ENCODE measurements at places on chromosomes 12 and 14. TPM values are rescaled to one million over a fixed set of nuclear protein-coding genes. Genes with fewer than 3 reads are reported as not detected.

GSC gene
- 0.38 TPM for total RNA-seq

EID3 gene
- 1.3 TPM for total RNA-seq

COCH gene
- 2.2 TPM for total RNA-seq

ITGB7 gene
- total RNA-seq: 1.5 TPM

MMAB gene
- total RNA-seq: 16.5 TPM

OR6C1 gene
- not detected for total RNA-seq

NR4A1 gene
- 26.3 TPM for total RNA-seq

WNT5B gene
- total RNA-seq: 2.8 TPM

GPR65 gene
- total RNA-seq: 1.2 TPM

DNA sequence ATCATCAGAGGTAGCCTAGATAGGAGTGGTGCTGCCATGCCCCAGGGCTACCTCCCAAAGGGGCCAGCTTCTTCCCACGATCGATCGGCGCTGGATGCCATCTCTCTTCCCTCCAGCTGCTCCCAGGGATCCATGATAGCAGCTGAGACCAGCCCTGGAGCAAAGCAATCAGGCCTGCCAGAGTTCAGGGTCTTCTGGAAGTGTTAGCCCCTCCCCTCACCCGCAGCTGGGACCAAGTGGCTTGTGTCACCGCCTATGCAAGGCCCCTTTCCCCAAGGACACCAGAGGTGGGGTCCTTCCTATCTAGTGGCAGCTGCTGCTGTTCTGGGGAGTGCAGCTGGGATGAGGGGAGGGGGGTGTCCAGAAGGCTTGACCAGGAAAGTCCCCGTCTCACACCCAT, 87.0 kb downstream of the IRF2BPL start:
- H3K27me3 ChIP-seq: no peaks in the 10 kb centered on the region
- no peaks in the 10 kb centered on the region for H3K36me3 ChIP-seq
- DNase-seq: no peak
- no peak overlapping the region for H3K27ac ChIP-seq

- H3K27me3 ChIP-seq: peaks cover 11% of the 10 kb centered on the region
- no peaks in the 10 kb centered on the region for H3K36me3 ChIP-seq
- H3K4me3 ChIP-seq: no peak overlapping the region
- no peak for DNase-seq
Observed at GRCh38 chr14:60495946-60496345, 10.1 kb upstream of the C14orf39 start.

GRCh38 chr12:56724701-56724971, 463 bp downstream of the NACA start:
- H3K4me3 ChIP-seq: peak overlapping the region; percentile 77
- no peak for DNase-seq
- peaks cover 2% of the 10 kb centered on the region for H3K36me3 ChIP-seq
- H3K4me1 ChIP-seq: peaks cover 31% of the 10 kb centered on the region

DNA sequence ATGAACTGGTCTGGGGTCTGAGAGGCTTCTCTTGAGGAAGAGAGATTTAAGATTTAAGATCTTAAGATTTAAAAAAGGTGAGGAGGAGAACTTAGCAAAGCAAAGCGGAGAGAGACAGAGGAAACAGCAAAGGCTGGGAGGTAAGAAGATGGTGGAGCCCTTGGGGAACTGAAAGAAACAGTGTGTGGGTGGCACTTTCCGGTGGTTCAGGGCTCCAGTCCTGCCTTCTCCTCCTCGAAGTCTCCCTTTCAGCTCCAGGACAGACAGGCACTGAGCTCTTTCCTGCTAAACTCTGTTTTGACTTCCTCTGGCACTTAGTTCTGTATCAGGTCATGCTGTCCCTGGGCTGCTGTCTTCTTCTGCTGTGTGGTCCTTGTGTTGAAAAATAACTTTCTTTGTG, 298.7 kb upstream of the SRRM4 start:
- no peaks in the 10 kb centered on the region for H3K4me1 ChIP-seq
- H3K27ac ChIP-seq: no peak overlapping the region
- no peak overlapping the region for H3K4me3 ChIP-seq
- no peaks in the 10 kb centered on the region for H3K36me3 ChIP-seq
- H3K27me3 ChIP-seq: no peaks in the 10 kb centered on the region

DNA sequence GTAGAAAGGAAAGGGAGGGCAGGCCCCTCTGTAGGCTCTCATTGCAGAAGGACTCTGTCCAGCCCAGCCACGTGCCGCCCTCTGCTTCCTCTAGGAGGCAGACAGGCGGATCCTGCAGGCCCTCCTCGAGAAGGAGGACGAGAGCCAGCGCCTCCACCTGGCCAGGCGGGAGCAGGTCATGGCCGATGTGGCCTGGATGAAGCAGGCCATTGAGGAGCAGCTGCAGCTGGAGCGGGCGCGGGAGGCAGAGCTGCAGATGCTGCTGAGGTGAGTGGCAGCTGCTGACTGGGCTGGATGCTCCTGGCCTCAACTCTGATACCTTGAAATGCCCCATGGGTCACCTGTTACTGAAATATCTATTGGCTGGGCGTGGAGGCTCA, 10.9 kb downstream of the TCHP start:
- no peak overlapping the region for H3K4me3 ChIP-seq
- H3K4me1 ChIP-seq: peaks cover 4% of the 10 kb centered on the region
- H3K36me3 ChIP-seq: peaks cover 9% of the 10 kb centered on the region
- DNase-seq: peak; percentile 34

DNA sequence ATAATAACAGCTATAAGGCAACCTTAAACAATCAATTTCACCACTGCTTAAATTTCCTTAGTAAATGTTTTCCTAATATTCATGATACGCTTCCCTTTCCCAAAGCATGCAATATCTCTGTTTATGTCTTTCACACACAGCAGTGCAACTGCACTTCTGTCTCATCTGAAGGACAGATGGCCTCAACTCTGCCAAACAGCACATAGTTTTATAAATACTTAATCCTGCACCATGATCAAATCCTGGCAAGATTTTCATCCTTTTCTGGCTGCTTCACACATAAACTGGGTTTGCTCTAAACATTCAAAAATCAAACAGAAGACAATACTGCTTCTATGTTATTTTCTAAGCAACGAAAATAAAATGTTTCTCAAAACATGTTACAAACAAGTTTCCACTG, 266.3 kb downstream of the ITPR2 start:
- DNase-seq: no peak
- H3K27me3 ChIP-seq: no peaks in the 10 kb centered on the region
- H3K4me1 ChIP-seq: no peaks in the 10 kb centered on the region
- no peak overlapping the region for H3K27ac ChIP-seq
- no peaks in the 10 kb centered on the region for H3K36me3 ChIP-seq

DNA sequence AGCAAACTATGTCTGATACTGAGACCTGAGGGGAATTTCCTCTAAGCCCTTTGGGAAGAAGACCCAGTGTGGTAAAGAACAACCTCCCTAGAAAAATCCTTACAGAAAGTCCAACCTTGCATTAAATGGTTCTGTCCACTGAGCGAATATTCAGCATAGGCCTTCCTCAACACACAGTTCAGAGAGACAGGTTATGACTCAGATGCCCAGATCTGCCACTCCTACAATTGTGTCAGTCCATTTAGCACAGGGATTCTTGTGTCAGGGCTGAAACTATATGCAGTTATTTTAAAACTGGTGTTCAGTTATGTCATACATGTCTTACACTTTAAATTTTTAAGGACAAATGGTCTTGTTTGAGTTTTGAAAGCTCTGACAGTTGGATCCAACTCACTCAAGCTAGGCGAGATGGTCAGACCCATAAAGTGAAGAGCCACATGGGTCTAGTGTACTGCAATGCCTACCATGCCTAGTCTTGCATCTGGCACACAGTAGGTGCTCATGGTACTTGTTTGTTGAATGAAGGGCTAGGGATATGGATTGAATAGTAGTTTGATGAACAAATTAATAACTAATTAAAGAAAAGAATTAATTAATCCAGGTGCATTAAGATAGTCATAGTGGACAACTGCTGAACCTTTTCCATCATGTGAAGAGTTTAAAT, 207.5 kb upstream of the PWP1 start:
- no peak for DNase-seq
- H3K36me3 ChIP-seq: no peaks in the 10 kb centered on the region
- H3K4me1 ChIP-seq: no peaks in the 10 kb centered on the region

- no peak overlapping the region for H3K27ac ChIP-seq
- no peak for DNase-seq
- H3K36me3 ChIP-seq: no peaks in the 10 kb centered on the region
- no peaks in the 10 kb centered on the region for H3K4me1 ChIP-seq
- no peaks in the 10 kb centered on the region for H3K27me3 ChIP-seq
Observed at GRCh38 chr12:131026754-131027153, 73.0 kb downstream of the ADGRD1 start.

GRCh38 chr14:53360829-53361228, 207.7 kb upstream of the DDHD1 start:
- H3K27ac ChIP-seq: no peak overlapping the region
- no peaks in the 10 kb centered on the region for H3K4me1 ChIP-seq
- H3K27me3 ChIP-seq: no peaks in the 10 kb centered on the region
- H3K4me3 ChIP-seq: no peak overlapping the region
- DNase-seq: no peak

- no peak overlapping the region for H3K4me3 ChIP-seq
- H3K36me3 ChIP-seq: no peaks in the 10 kb centered on the region
- no peak for DNase-seq
- no peaks in the 10 kb centered on the region for H3K27me3 ChIP-seq
Observed at GRCh38 chr12:40439771-40440492, 215.1 kb downstream of the LRRK2 start.

DNA sequence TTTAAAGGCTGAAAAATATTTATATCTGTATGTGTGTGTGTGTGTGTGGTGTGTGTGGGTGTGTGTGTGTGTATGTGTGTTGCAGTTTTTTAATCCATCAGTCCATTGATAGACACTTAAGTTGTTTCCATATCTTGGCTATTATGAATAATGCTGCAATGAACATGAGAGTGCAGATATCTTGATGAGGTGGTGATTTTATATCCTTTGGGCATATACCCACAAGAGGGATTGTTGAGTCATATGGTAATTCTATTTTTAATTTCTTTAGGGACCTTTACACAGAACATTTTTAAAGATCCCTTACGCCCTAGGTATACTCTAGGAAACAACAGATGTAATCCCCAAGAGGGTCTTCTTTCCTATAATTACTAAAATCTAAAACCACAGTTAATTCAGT, 154.5 kb upstream of the CLEC14A start:
- H3K4me3 ChIP-seq: no peak overlapping the region
- no peak for DNase-seq
- no peaks in the 10 kb centered on the region for H3K27me3 ChIP-seq
- no peaks in the 10 kb centered on the region for H3K36me3 ChIP-seq

- no peak overlapping the region for H3K27ac ChIP-seq
- H3K27me3 ChIP-seq: no peaks in the 10 kb centered on the region
- H3K36me3 ChIP-seq: no peaks in the 10 kb centered on the region
- peak; percentile 32 for DNase-seq
- H3K4me1 ChIP-seq: no peaks in the 10 kb centered on the region
Observed at GRCh38 chr14:61381553-61381952, 60.2 kb downstream of the PRKCH start.

DNA sequence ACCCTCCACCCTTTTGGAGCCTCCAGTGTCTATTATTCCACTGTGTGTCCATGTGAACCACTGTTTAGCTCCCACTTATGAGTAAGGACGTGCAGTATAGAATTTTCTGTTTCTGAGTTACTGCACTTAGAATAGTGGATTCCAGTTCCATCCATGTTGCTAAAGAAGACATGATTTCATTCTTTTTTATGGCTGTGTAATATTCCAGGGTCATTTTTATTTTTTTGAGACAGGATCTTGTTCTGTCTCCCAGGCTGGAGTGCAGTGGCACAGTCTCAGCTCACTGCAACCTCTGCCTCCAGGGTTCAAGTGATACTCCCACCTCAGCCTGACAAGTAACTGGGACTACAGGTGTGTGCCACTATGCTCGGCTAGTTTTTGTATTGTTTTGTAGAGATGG, 31.6 kb downstream of the EML1 start:
- H3K4me3 ChIP-seq: no peak overlapping the region
- H3K36me3 ChIP-seq: no peaks in the 10 kb centered on the region
- no peak for DNase-seq
- H3K27me3 ChIP-seq: no peaks in the 10 kb centered on the region
- H3K27ac ChIP-seq: no peak overlapping the region

Measured in pancreas (tissue), 10 donors.